ENCODE measurements at places on chromosomes 1 and 21.

- no peak for DNase-seq
Measured at GRCh38 chr1:9559673-9560072, 20.4 kb downstream of the SLC25A33 start.

DNA sequence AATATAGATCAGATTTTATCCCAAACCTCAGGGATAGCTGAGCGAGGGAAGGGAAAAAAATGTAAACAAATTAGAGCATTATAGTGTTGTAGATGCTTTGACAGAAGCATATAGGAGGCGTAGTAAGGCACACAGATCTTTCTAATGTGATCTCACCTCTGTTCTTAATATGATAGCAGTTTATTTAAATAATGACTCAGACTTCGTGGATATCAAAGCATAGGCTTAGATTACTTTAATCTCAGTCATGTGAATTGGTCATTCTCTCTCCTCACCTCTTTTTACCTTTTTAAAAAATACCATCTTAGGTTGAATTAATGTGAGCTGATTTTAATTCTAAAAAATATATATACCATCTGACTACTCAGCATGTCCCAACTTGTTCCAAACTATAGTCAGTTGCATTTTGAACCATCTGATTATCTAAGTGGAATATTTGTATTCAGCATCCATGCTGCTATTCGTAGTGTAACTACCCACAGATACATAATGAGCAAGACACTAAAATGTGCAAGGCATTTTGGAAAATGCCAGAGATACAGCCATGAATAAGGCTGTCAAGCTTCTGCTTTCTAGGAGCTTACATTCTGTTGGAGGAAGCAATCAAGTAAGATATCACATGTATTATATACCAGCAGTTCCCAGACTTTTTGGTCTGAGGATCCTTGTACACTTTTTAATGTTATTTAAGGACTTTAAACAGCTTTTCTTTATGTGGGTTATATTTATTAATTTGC is 76.7 kb downstream of the OSBPL9 start:
- no peak for DNase-seq

GRCh38 chr21:35144978-35145377 is 95.9 kb upstream of the RUNX1 start:
- DNase-seq = no peak

GRCh38 chr1:231679109-231679508 is 52.5 kb downstream of the DISC1 start:
- no peak for DNase-seq

- peak; percentile 52 for DNase-seq
Measured at GRCh38 chr1:18142471-18142870, 34.9 kb downstream of the IGSF21 start.

GRCh38 chr1:117537291-117537920 is 68.4 kb upstream of the TENT5C start:
- DNase-seq = peak; percentile 57

GRCh38 chr1:89855413-89856123 is 34.7 kb downstream of the LRRC8D start:
- no peak for DNase-seq

DNA sequence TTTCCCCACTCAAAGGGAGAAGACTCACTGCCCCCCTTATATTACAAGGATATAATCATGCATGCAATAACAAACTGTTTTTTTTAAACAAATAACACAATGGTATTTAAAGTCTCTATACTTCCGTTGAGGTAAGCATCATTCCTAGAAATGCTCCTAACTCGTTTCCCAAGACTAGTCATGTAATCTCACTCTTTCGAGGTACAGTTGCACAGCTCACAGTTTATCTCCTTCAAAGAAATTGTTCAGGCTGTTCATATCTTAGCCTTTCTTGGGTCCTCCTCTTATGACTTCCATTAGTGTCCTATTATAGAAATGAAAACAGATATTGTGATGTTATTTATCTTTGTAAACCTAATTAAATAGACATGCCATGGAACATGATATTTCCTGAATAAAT is 705.0 kb downstream of the KCNT2 start:
- no peak for DNase-seq

- no peak for DNase-seq
Measured at GRCh38 chr1:245858022-245858721, 648.9 kb downstream of the SMYD3 start.

DNA sequence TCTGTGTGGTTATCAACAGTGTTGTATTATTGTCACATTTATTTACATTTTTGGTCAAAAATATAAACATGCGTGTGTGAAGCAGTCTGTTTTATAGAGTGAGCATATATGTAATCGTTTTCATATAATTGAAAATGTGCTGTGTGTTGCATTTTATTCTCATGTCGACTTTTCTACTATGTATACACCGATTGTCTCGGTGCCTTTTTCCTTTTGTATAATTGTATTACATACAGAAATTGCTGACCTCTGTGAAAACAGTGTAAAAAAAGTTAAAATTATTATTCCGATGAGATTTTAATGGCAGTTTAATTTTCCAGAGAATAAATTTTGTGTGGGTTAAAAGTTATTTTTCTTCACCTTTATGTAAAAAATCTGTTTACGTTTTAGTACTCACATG is 62.4 kb upstream of the SERTAD4 start:
- no peak for DNase-seq

DNA sequence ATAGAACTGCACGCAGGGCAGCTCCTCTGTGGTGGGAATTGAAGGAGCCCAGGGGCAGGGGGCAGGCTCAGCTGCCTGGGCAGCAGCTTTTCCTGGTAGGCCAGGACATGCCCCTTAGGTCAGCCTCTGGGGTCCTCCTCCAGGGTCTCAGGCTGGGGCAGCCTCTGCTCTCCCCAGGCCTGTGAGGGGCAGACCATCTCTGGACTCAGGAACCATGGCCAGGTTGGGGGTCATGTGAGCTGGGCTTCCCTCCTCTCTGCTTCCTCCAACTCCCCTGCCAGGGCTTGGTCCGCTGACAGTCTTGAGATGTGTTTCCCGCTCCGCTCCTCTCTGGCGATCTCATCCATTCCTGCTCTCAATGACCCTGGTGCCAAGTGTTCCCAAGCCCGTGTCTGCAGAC is 5.7 kb downstream of the C1orf210 start:
- DNase-seq = peak; percentile 54

DNA sequence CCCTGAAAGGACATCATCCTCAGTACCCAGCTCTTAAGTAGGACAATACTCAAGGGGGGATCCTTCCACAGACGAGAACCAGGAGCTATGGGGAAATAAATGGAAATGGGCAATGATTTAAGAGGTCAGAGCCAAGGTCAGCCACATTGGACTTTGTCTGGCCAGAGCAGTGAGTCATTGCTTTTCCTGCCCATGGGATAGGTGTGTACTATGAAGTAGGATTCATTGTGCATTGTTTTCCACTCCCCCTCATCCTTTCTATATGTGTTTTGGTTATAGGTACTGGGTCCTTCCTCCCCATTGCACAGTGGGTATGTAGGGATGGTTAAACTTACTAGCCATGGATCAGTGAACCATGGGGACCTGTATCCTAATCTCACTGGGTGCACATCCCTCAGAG is 328.9 kb upstream of the USP25 start:
- DNase-seq = no peak

DNA sequence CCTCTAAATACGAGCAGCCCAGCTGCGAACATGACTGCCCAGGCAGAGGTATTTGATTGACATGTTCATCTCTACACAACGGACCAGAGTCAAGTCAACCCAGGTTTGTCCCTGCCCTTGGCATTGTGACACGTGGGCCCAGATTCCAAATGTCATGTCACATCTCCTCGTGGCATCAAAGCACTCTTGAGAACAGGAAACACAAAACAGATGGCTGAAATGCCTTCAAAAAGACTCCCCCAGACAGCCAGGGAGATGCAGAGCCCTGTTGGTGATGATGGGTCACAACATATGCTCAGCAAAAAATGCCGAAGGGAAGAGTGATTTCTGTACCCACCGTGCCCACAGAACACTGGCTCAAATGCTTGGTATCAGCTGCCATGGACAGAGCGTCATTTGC is 337.8 kb upstream of the DAB1 start:
- DNase-seq = no peak

- DNase-seq = peak; percentile 4
Measured at GRCh38 chr21:42621819-42622177, 31.6 kb upstream of the PDE9A start.

DNA sequence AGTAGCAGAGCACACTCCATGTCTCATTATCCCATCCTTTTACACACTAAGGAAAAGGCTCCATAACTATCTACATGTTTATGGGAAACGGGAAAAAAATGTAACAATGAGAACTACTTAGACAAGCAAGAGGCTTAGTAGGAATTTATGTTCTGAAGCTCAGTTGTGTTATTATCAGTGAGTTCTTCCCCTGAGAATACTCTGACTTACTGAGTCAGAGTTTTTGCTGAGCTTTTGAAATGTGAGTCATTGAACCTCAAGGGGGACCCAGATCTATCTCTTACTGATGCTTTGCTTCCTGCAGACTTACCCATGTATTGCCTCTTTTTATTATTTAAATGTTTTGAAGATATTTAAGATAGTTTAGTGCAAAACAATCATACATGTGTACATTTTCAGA is 20.1 kb downstream of the CFHR5 start:
- DNase-seq = no peak

DNA sequence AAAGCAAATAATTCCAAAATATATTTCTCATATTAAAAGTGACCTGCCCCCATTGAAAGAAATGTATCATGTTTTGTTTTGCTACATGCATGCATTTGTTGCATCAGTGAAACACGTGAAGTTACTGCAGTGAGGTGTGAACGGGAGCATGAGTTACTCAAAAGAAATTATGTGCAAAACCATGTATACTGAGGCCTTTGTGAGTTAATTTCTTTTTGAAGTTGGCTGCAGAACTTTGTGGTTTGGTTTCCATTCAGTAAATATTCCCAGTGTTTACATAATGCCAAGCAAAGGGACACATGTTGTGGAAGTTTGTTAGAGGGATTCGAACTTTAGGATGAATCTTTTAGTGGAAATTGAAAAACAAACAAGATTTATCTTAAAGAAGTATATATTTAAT is 619.4 kb upstream of the ADAMTS5 start:
- DNase-seq = no peak

DNA sequence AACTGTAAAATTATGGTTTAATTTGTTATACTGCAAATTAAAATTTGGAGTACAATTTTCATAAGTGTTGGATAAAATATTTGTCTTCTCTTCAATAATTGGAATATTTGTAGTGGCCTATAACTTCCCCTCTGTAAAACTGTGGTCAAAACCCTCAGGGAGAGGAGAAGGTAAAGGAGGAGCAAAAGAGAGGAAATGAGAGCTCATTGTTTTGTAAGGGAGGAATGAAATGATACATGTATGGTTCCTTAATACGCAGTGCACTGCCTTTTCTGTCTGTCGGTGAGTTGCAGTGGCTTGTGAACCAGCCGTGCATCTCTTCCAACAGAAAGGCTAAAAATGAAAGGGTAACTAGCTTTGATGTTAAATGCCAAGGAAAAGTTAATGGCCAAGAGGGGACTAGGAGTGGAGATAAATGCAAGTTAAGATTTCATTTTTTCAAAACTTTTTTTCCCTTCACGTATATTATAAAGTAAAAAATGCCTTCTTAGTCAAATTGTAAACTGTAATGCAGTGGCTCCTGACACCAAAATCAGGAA is 26.4 kb downstream of the LRRC8D start:
- DNase-seq = no peak

DNA sequence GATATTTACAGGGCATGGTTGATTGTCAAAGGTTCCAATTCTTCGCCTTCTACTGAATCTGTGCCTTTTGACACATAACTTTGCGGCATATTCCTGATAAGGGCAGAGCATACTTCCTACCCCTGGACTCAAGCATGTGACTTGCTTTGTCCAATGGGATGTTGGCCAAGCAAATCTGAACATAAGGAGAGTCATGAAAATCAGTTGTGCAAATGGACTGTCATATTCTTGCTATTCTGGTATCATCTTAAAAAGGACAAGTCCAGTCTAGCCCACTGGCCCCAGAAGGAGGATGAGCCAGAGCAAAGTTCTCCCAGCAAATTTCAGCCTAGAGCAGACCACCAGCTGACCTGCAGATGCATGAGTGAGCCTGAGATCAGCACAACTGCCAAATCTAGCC is 41.0 kb upstream of the MUTYH start:
- DNase-seq = no peak

DNA sequence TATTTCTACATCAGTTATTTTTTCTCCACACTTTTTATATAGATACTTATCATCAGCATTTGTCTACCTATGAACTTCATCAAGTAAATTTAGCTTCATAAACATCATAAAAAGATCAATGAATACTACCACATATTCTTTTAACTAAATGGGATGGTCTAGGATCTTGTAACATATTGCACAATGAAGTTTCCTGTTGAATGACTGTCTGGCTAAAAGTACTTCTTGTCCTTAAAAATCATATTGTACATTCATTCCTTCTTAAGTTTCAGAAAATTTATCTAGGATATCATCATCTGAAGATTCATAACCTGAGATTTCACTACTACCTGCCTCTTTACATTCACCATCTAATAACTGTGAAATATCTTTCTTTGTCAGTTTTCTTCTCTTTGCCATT is 69.0 kb downstream of the MAGI3 start:
- DNase-seq = no peak

- DNase-seq = no peak
Measured at GRCh38 chr1:247210062-247210375, 38.2 kb upstream of the ZNF124 start.

DNA sequence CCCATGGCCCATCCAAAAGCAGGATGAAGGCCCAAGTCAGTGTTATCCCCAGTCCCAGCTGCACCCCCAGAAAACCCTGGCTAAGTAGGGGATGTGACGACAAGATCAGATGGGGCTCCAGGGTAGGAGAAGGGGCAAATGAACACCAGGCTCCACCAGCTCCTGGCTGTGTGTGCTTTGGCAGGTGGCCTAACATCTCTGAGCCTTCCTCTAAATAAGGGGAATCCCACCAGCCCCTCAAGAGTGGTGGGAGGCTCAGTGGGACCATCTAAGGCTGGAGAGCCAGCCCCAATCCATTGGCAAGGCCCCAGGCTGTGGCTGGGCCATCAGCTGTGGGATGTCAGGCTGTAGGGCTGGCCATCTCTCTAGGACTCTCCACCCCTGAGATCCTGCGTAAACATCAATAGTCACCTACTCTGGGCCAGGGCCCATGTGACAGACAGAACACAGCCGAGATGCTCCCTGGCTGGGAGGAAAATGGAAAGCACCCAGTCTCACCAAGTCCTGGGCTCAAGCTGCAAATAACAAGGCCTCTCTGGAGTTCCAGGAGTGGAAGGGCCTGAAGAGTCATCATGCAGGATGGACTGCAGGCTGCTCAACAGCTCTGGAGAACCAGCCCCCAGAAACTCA is 7.5 kb downstream of the SDC3 start:
- DNase-seq = peak; percentile 62

DNA sequence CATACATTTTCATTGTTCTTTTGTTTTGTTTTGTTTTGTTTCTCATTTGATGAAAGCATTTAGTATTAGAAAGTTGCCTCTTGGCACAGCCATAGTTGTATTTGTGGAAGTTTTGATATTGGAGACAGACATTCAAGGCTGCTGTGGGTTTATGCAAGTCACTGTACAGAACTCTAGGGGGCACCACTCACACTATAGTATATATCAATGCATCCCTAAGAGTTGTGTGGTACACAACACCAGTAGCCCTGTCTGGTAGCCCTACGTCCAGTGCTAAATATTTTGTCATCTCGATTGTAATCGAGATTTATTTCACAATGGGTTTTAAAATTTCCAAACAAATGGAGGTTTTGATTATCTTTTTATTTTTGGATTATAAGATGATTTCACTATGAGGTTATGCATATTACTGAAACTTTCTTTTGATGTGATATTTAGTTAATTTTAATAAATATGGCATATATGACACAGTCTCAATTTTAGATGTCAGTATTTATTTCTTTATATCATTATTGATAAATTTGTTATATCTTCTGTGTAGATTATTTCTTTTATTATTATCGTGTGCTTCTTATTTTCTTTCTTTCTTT is 112.2 kb downstream of the NR5A2 start:
- no peak for DNase-seq

- peak; percentile 58 for DNase-seq
Measured at GRCh38 chr1:43622901-43623780, 26.8 kb upstream of the KDM4A start.
